ENCODE measurements at places on chromosomes 1 and 21. TPM values are rescaled to one million over a fixed set of nuclear protein-coding genes. Genes with fewer than 3 reads are reported as not detected.

The SYT6 gene
- total RNA-seq, result not detected

The USP16 gene
- 49.0 TPM for total RNA-seq

The AUNIP gene
- total RNA-seq, result not detected

The APOBEC4 gene
- total RNA-seq, result not detected

The PGLYRP4 gene
- total RNA-seq, result not detected

The GADD45A gene
- 45.9 TPM for total RNA-seq

The HCRTR1 gene
- total RNA-seq, result not detected

The BROX gene
- 54.9 TPM for total RNA-seq

The KRTAP7-1 gene
- total RNA-seq, result not detected

The LEPROT gene
- total RNA-seq, result 74.0 TPM

The UTS2 gene
- total RNA-seq, result 3.1 TPM

The EXOC8 gene
- 19.7 TPM for total RNA-seq

The DBT gene
- total RNA-seq, result 8.2 TPM

The USH2A gene
- not detected for total RNA-seq

The TPTE gene
- total RNA-seq, result not detected

The FMOD gene
- total RNA-seq, result 164 TPM

The GJA9 gene
- total RNA-seq, result not detected

The SYCP1 gene
- total RNA-seq, result 0.44 TPM

The KIF14 gene
- total RNA-seq, result 1.2 TPM

The CACNA1S gene
- not detected for total RNA-seq

The HHAT gene
- total RNA-seq, result 6.0 TPM

The AMY2A gene
- total RNA-seq, result 2.5 TPM

The CD34 gene
- 79.5 TPM for total RNA-seq

The LCE1C gene
- total RNA-seq, result not detected

The GUCA2A gene
- not detected for total RNA-seq

The ZNF362 gene
- total RNA-seq, result 10.8 TPM

The RGS13 gene
- 1.1 TPM for total RNA-seq

The DCDC2B gene
- not detected for total RNA-seq

Measured in subcutaneous adipose tissue (tissue), 4 donors.